Activated naive CD8-positive, alpha-beta T cell treated with anti-CD3 and anti-CD28 coated beads, Interleukin-2, amount 10 ng/mL, durations not matched to agents 7 days and 5 days (primary cell): ENCODE measurements at places on chromosomes 4 and X. TPM values are rescaled to one million over a fixed set of nuclear protein-coding genes. Genes with fewer than 3 reads are reported as not detected.

- no peak for DNase-seq
Measured at GRCh38 chrX:13023567-13023966, 20.9 kb downstream of the FAM9C start.

Gene PHOX2B
- not detected for total RNA-seq

DNA sequence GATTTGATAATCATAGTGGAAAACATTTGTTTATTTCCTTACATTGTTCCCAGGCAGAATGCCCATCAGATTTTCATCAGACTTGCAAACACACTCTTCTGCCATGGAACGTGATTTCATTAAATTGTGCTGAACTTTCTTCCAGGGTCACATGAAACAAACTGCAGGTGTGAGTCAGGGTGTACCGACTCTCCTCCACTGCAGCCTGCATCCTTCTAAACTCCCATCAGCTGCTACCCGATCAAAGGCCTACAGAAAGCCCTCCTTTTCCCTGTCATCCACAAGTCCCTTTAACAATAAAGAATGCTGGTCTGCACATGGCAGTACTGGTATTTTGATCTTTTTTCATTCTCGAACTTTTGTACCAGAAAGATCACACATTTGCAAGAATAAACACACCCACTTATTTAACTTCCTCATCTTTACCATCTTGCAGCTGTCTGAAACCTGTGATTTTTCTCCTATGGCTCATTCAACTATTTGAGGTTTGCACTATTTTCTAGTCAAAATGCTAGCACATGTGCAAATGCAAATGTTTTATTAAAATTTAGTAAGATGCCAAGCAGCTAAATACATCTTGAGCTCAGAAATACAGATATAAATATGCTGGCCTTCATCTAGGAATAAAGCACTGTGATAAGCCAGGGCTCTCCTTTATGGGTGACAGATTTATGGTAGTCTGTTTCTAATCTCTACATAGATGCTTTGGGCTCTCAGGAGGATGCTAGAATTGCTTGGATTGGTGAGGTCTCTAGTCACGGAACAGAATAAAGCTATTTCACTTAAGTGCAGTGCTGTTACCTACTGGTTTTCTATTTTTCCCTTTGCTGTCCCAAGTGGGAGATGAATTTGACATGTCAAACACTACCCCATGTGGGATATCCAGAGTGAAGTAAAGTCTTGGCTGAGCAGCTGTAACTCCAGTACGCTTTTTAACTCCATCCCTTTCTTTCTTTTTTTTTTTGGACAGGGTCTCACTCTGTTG is 25.8 kb upstream of the ARHGAP24 start:
- no peak overlapping the region for H3K4me3 ChIP-seq
- no peak overlapping the region for H3K27ac ChIP-seq
- no peak for DNase-seq
- no peaks in the 10 kb centered on the region for H3K4me1 ChIP-seq

- no peak for DNase-seq
- no peak overlapping the region for H3K27ac ChIP-seq
- H3K36me3 ChIP-seq, result no peaks in the 10 kb centered on the region
- peaks cover 21% of the 10 kb centered on the region for H3K27me3 ChIP-seq
- no peaks in the 10 kb centered on the region for H3K4me1 ChIP-seq
Measured at GRCh38 chr4:176309046-176309445, 10.7 kb upstream of the SPCS3 start.

Gene GPRASP1
- total RNA-seq, result 14.0 TPM

Gene ADH7
- not detected for total RNA-seq

Gene SLC4A4
- 3.7 TPM for total RNA-seq

DNA sequence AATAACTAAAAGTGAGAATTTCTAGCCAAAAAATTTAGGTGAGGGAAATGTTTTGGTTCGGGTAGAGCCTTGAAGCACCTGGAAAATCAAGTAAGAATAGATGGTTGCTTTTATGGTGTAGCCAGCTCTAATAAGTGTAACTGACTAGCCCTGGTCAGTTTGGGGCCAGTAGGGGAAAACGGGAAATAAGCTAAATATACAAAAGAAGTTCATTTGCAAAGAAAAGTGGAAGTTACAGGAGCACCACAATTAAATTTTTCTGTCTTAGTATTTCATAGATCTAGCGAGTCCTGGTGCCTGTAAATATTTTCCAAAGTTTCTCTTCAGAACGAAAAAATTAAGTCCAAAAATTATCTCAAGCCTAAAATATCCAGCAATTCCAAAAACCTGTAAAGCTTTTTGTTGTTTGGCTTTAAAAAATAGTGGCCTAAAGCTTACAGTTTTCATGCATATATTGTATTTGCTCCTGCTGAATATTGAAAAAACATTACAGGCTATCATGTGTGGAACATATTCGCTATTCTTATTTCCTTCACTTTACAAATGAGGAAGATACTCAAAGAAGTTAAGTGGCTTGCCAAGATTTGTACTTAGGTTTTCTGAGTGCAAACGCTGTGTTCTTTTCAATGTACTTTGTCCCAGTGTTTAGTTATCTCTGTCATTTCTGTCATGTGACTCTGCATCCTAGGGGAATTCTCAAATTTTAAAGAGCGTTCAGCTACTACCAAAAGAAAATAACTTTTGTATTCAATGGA is 7.3 kb upstream of the PTPN13 start:
- no peak for DNase-seq
- no peak overlapping the region for H3K27ac ChIP-seq
- no peaks in the 10 kb centered on the region for H3K36me3 ChIP-seq
- peaks cover 18% of the 10 kb centered on the region for H3K27me3 ChIP-seq

DNA sequence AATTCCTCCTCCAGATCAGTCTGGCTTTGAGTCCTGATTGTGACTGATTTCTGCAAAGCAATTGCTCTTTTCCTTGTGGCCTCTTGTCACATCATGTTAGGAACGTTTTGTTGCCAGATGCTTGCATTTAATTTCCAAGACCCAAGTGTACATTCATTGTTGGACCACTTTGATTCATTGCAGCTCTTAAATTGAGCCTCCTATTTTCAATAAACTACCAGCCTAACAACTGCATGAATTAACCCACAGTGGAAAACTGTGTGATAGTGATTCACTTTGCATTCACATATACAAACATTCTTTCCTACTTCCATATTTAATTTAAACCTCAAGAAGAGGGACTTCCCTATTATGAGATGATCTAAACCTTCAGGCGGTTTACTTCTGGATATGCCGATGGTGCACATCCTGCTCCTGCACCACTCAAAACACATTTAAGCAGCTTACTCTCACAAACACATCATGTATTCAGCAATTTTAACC is 118.4 kb downstream of the AFF1 start:
- no peak for DNase-seq
- H3K4me1 ChIP-seq, result peaks cover 35% of the 10 kb centered on the region
- peaks cover 42% of the 10 kb centered on the region for H3K36me3 ChIP-seq

GRCh38 chr4:174358829-174359228 is 75.1 kb downstream of the CEP44 start:
- H3K27me3 ChIP-seq, result peaks cover 14% of the 10 kb centered on the region
- DNase-seq, result no peak
- peak overlapping the region; percentile 28 for H3K4me3 ChIP-seq
- H3K27ac ChIP-seq, result no peak overlapping the region
- no peaks in the 10 kb centered on the region for H3K36me3 ChIP-seq

DNA sequence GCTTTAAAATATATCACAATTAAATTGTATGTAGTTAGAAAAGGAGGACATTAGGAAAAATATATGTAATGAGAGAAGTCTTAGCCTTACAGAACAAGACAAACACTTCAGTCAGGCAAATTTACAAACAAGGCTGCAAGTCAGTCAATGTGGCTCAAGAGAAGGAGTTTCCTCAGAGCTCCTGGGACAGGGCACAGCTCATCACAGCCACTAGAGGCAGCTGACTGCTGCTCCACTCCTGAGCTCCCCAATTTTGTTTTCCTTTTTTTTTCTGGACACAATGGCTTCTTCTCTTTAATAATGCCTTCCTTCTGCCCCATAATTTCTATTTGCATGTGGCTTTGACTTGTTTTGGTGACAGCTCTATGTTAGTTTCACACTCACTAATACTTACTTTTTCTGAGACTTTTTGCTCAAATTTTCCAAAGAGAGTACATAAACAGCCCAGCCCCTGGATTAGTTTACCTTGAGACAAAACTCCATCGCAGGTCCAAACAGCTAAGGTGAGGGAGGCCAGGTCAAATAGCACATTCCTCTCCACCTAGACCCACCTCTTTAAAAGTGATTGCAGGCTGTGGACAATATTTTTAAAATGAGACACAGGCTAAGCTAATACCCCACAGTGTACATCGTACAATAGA is 850.4 kb upstream of the FRG1 start:
- H3K4me3 ChIP-seq, result no peak overlapping the region
- no peak for DNase-seq
- H3K36me3 ChIP-seq, result no peaks in the 10 kb centered on the region
- no peaks in the 10 kb centered on the region for H3K4me1 ChIP-seq

DNA sequence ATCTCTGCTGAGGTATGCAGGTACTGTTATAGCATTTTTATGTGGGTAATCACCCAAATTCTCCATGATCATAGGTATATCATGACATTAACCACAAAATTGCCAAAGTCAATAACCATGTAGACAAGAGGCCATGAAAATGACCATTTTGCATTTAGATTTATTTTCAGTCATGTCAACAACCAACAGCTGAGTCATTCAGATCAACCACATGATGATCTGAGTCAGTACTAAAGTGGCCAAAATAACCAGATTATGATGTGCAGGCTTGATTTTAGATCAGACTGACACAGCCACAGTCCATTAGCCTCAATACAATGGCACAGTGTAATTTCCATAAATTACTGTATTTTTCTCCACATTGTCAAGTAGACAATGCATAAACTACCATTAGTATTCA is 240.5 kb downstream of the GRIA3 start:
- H3K27me3 ChIP-seq, result peaks cover 6% of the 10 kb centered on the region
- H3K4me1 ChIP-seq, result no peaks in the 10 kb centered on the region
- no peak for DNase-seq
- no peak overlapping the region for H3K27ac ChIP-seq

GRCh38 chrX:118698516-118699170 is 28.8 kb upstream of the IL13RA1 start:
- peaks cover 1% of the 10 kb centered on the region for H3K36me3 ChIP-seq
- H3K27ac ChIP-seq, result no peak overlapping the region
- H3K27me3 ChIP-seq, result no peaks in the 10 kb centered on the region
- no peak for DNase-seq

DNA sequence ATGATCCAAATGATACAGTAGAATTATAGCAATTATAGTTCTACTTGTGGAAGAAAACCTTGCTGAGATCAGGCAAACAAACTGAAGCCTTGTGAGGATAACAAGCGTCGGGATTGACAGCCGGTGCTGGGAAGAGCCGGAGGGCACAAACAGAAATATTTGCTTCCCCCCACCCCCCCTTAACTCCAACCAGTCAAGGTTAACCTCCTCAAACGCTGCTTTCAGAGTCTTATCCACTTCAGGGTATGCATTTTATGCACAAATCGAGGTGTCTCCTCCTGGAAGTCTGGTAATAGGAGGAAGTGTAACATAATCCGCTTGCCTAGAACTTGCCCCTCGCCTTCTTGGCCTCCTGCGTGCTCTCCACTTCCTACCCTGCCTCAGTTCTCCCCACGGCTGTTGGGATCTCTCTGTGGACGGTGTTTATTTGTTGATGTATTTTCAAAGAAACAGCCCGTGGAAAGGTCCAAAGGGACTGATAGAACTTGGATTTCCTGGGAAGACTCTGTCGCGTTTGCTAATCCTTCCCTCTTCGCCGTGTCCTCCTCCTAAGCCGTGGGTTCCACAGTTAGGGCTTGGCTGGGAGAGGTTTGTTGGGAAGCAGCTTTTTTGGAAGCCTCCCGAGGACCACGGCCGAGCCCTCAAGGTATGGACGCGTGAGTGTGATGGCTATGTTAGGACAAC is 4.1 kb upstream of the ARX start:
- H3K4me1 ChIP-seq, result peaks cover 14% of the 10 kb centered on the region
- no peaks in the 10 kb centered on the region for H3K36me3 ChIP-seq
- no peak overlapping the region for H3K4me3 ChIP-seq
- no peak overlapping the region for H3K27ac ChIP-seq
- DNase-seq, result no peak
- H3K27me3 ChIP-seq, result peaks cover 84% of the 10 kb centered on the region

Gene USP27X
- 3.3 TPM for total RNA-seq

DNA sequence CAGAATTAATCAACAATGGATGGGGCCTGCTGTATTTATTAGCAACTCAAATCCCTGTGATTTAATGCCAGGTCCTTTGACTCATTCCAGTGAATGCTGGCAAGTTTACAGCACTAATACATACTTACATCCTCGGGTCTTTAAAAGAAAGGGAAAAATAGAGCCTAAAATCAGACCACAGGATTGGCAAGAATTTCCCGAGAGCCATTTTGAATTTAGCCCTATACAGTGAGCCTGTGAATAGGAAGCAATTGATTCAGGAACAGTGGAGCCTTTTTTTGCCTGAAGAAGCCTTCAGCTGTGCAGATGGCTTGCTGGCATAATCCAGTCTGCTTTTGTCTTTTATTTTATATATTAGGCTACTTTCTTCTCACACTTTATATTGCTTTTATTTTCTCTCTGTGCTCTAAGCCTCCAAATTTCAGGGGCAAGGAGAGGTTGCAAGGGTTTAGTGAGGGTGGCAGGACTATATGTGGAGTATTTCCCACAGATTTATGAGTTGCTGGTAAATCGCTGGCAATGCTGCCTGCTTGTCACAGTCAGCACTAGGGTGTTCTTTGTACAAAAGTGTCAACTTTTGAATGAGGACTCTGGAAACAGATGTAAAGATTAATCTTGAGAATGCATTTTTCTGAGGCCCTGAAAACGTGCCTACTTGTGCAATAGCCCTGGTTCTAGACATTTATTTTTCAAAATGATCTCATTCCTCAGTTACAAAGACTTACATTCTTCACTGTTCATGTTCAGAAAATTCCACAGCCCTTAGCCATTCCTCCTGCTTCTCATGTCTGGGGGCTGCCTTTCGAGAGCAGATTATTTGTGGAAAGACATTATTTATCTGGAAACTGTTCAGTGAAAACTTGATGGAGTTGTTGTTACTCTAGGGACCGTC is 303.5 kb downstream of the SPRY1 start:
- no peak for DNase-seq
- H3K4me1 ChIP-seq, result no peaks in the 10 kb centered on the region
- no peak overlapping the region for H3K4me3 ChIP-seq
- H3K27ac ChIP-seq, result no peak overlapping the region
- peaks cover 5% of the 10 kb centered on the region for H3K27me3 ChIP-seq
